Thoracic aorta endothelial cell (primary cell): ENCODE measurements at places on chromosomes 2 and 18. TPM values are rescaled to one million over a fixed set of nuclear protein-coding genes. Genes with fewer than 3 reads are reported as not detected.

Gene GPAT2
- 6.5 and 7.4 TPM in 2 replicates for total RNA-seq

Gene RAB6C
- total RNA-seq: not detected in 2 replicates

Gene CDKL4
- total RNA-seq: 0.86 and 0.93 TPM in 2 replicates

Gene LYPD6B
- total RNA-seq: not detected in 2 replicates

Gene USP40
- 32.0 and 36.6 TPM in 2 replicates for total RNA-seq

Gene SEH1L
- 59.2 and 63.2 TPM in 2 replicates for total RNA-seq

Gene PJVK
- total RNA-seq: 0.80 and 1.5 TPM in 2 replicates

Gene CNDP1
- total RNA-seq: not detected in 2 replicates

Gene FSHR
- not detected in 2 replicates for total RNA-seq

Gene CAVIN2
- 163 and 168 TPM in 2 replicates for total RNA-seq

Gene PPP3R1
- 59.2 and 70.7 TPM in 2 replicates for total RNA-seq

Gene ACMSD
- not detected in 2 replicates for total RNA-seq

Gene PEX13
- total RNA-seq: 41.9 and 47.3 TPM in 2 replicates

Gene ALK
- not detected in 2 replicates for total RNA-seq

Gene CDK5R2
- total RNA-seq: not detected in 2 replicates

Gene PFN4
- total RNA-seq: 0.40 and 0.72 TPM in 2 replicates

Gene ING5
- 18.0 and 19.3 TPM in 2 replicates for total RNA-seq

Gene HAAO
- 0.29 TPM in 1 of 2 replicates, not detected in the other for total RNA-seq

Gene MAP3K19
- not detected in 2 replicates for total RNA-seq

Gene UPP2
- not detected in 2 replicates for total RNA-seq

Gene PROKR1
- under 0.01 TPM in 1 of 2 replicates, not detected in the other for total RNA-seq

Gene DSC3
- under 0.01 and 0.22 TPM in 2 replicates for total RNA-seq

Gene PAX3
- total RNA-seq: not detected in 2 replicates
